ENCODE measurements at places on chromosomes 12 and 14. TPM values are rescaled to one million over a fixed set of nuclear protein-coding genes. Genes with fewer than 3 reads are reported as not detected.

WNT1 gene
- not detected for total RNA-seq

CCDC175 gene
- total RNA-seq: 2.0 TPM

BMP4 gene
- total RNA-seq: 0.98 TPM

STYK1 gene
- total RNA-seq: 3.9 TPM

PKP2 gene
- total RNA-seq: 6.4 TPM

KRT73 gene
- not detected for total RNA-seq

RHOF gene
- 10.1 TPM for total RNA-seq

KRT8 gene
- 0.25 TPM for total RNA-seq

B4GALNT3 gene
- total RNA-seq: 1.5 TPM

COCH gene
- total RNA-seq: 43.5 TPM

SPIC gene
- total RNA-seq: not detected

BEST3 gene
- total RNA-seq: 0.25 TPM

Data from temporal lobe (tissue), 4 donors.